ENCODE measurements at places on chromosomes 5 and 9. TPM values are rescaled to one million over a fixed set of nuclear protein-coding genes. Genes with fewer than 3 reads are reported as not detected.

C9orf153 gene
- not detected for total RNA-seq

ADCY2 gene
- 0.54 TPM for total RNA-seq

FOXD4L4 gene
- total RNA-seq = not detected

MAP1B gene
- total RNA-seq = 217 TPM

IL4 gene
- not detected for total RNA-seq

CDC20B gene
- total RNA-seq = not detected

NPR2 gene
- 20.4 TPM for total RNA-seq

LCN1 gene
- total RNA-seq = not detected

SOX30 gene
- total RNA-seq = 0.13 TPM

DCAF10 gene
- 15.7 TPM for total RNA-seq

IL33 gene
- total RNA-seq = 18.6 TPM

SLC22A4 gene
- total RNA-seq = 2.2 TPM

CCDC183 gene
- 1.6 TPM for total RNA-seq

SHOC1 gene
- total RNA-seq = not detected

CTXN3 gene
- not detected for total RNA-seq

IL3 gene
- total RNA-seq = not detected

NDST1 gene
- 67.6 TPM for total RNA-seq

LHFPL2 gene
- total RNA-seq = 7.9 TPM

C6 gene
- 25.8 TPM for total RNA-seq

HMCN2 gene
- total RNA-seq = 5.3 TPM

LHX3 gene
- not detected for total RNA-seq

CD180 gene
- total RNA-seq = 0.48 TPM

CAMK2A gene
- 22.7 TPM for total RNA-seq

EIF4E1B gene
- total RNA-seq = not detected

PHF24 gene
- 0.57 TPM for total RNA-seq

SV2C gene
- 0.67 TPM for total RNA-seq

ARID3C gene
- total RNA-seq = not detected

FAM163B gene
- total RNA-seq = not detected

SCGB3A2 gene
- not detected for total RNA-seq

TSLP gene
- total RNA-seq = 3.7 TPM

F2RL1 gene
- total RNA-seq = 3.7 TPM

SLC4A9 gene
- total RNA-seq = 0.19 TPM

RLN1 gene
- 0.32 TPM for total RNA-seq

OLFM1 gene
- 8.6 TPM for total RNA-seq

NEURL1B gene
- total RNA-seq = 19.7 TPM

SEMA4D gene
- total RNA-seq = 21.4 TPM

PCDHGA5 gene
- total RNA-seq = 9.7 TPM

KIF20A gene
- 0.16 TPM for total RNA-seq

CAAP1 gene
- 8.3 TPM for total RNA-seq

GBGT1 gene
- total RNA-seq = 4.6 TPM

TRAF1 gene
- total RNA-seq = 2.4 TPM

TAF11L5 gene
- total RNA-seq = not detected

PCDHGB1 gene
- total RNA-seq = 12.6 TPM

NTRK2 gene
- 3.7 TPM for total RNA-seq

CA9 gene
- 0.48 TPM for total RNA-seq

TNFSF15 gene
- total RNA-seq = 0.03 TPM

FCN2 gene
- total RNA-seq = not detected

LRRC19 gene
- total RNA-seq = not detected

SLU7 gene
- total RNA-seq = 50.5 TPM

Data from cardiac septum (tissue), 1 donor.